ENCODE measurements at places on chromosomes 5 and 9.

GRCh38 chr5:109573766-109574165 lies 116.0 kb upstream of the MAN2A1 start:
- DNase-seq, result no peak

DNA sequence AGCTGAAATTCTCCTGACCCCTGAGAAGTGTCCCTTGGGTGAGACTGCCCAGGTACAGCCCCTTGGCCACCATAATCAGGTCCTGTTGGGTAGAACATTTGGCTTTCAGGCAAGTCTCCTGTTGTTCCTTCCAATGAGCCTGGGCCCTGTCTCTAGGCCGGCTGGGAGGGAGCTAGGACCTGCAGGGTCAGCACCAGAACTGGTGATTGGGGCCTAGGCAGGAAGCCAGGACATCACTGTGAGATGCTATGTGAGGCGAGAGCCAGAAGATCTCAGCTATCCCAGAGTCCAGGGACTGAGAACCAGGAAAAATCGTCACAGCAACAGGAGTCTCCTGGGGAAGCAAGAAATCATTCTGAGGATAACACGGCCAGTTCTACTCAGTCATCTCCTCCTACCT lies 51.5 kb downstream of the PCDH1 start:
- no peak for DNase-seq

- no peak for DNase-seq
Observed at GRCh38 chr5:142814122-142814521, 43.9 kb downstream of the ARHGAP26 start.

DNA sequence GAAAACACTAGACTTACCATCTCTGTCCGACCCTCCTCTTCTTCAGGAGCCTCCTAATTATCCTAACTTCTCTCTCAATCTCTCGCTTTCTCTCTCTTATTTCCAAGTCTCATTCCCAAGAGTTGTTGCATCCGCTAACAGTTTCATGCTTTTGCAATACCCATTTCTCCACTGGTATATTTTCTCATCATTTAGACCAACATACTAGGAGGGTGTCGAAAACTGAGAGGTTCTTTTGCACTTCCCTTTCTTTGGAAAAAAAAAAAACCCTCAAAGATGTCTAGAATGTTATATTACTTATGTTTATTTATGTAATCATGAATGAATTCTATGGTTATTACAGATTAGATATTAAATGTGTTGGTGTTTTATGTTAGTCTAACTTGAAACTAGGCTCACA lies 35.9 kb downstream of the SPZ1 start:
- DNase-seq, result no peak

GRCh38 chr5:173743641-173744343 lies 127.3 kb upstream of the BOD1 start:
- DNase-seq, result no peak

Data from T-helper 2 cell (primary cell).